NCI-H1417 treated with DMSO at 0.1 percent for 48 hours (cell line): ENCODE measurements at places on chromosomes 3 and 15.

DNA sequence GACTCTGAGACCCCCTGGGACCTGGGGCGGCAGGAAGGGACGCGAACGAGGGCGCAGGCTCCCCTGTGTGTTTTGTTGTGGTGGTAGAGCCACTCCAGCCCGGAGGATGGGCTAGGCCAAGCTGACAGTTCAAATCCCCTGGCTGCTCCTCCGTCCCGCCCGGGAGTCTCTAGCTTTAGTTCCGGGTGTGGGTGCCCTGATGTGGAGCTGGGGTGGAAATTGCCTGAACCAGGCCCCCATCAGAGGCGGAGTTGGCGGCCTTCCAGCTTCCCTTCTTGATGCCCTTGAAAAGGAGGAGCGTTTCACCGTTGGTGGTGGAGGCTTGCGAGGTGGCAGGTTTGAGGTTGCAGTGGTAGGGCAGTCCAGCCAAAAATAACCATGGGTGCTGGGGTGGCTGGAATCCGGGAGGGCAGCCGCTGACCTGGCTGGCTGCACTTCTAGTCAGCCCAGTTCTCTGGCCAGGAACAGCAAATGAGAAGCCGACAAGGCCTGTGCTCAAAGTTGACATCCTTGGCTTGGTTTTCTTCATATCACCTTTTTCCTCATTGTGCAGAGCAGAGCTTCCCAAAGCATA, 817 bp downstream of the CLK3 start:
- no peak for DNase-seq

GRCh38 chr3:70180664-70181063, 131.8 kb downstream of the MDFIC2 start:
- DNase-seq, result no peak

DNA sequence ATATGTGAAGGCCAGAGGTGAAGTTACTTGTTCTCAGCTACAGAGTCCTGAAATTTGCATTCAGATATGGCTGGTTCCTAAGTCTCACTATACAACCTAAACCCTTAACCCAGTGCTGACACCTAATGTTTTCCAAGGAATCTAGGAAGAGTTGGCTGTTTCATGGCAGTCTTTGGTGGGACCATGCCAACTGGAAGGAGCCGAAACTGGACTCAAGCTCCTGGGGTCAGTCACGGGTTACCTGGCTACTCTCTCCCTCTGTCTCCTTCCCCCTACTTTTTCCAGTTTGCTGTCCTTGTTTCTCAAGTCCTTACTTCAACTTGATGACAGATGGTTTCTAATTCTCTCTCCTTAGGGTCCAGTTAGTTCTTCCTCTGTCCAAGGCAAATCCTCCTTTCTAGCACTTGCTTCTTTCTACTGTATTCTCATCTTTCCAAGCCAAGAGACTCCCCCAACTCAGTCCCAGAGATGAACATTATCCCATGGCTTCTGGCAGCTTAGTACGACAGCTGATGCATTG, 88.6 kb upstream of the COL6A5 start:
- no peak for DNase-seq

- DNase-seq, result no peak
These were observed 5.6 kb upstream of the RHOV start for GRCh38 chr15:40879609-40880008.

DNA sequence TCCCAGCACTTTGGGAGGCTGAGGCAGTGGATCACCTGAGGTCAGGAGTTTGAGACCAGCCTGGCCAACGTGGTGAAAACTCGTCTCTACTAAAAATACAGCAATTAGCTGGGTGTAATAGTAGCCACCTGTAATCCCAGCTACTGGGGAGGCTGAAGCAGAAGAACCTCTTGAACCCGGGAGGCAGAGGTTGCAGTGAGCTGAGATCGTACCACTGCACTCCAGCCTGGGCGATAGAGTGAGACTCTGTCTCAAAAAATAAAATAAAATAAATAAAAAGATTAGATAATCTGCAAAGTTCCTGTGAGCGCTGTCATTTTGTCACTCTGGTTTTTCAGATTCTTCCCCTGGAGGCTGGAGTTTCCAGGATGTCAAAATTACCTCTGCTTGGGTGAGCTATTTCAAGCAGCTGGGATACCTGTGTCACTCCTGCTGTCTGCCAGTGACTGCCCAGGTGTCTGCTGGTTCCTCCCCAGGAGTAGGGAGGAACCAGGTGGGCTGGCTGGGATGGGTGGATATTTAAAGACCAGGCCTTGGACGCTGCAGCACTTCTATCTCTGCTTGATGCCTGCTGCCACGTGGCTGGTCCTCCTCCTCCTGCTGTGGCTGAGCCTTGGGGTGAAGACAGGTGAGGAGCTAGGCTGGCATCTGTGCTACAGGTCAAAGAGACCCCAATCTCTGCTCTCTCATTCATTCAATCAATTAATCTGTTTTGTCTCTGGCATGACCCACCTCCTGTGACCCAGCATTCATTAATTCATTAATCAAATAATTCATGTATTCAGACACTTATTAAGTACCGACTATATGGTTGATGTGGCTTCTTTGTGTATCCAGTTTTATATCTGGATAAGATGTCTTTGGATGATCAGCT, 19.5 kb upstream of the MUC20 start:
- no peak for DNase-seq

DNA sequence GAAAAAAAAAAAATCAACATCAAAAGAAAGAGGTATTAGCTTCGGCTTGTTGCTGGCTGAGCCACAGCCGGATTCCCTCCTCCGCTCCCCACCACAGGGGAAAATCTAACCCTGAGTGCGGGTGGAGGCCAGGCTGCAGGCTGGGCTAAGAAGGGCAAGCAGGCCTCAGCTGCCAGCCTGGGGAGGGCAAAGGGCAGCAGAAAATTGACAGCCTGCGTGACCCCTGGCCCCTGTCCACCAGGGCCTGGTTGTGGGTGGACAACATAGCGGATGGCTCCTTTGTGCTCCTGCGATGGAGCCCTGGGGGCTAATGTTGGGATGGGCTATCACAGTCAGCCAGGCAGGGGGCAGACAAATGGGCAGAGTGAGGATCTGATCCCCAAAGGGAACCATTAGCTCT, 25.4 kb downstream of the CACNA2D2 start:
- no peak for DNase-seq

DNA sequence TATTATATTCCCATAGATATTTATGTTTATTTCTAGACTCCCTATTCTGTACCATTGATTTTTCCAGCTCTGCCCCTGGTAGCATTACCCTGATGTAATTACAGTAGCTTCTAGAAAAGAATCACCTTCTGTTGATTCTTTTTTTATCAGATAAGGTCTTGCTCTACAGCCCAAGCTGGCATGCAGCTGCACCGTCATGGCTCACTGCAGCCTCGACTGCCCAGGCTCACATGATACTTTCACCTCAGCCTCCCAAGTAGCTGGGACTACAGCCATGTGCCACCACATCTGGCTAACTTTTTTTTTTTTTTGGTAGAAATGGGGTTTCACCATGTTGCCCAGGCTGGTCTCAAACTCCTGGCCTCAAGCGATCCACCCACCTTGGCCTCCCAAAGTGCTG, 41.8 kb downstream of the SLC24A1 start:
- DNase-seq, result no peak

GRCh38 chr3:57592306-57592705, 4.8 kb downstream of the ARF4 start:
- DNase-seq, result no peak

- DNase-seq, result no peak
These were observed 451 bp downstream of the CCR5AS start for GRCh38 chr3:46406443-46406787.

DNA sequence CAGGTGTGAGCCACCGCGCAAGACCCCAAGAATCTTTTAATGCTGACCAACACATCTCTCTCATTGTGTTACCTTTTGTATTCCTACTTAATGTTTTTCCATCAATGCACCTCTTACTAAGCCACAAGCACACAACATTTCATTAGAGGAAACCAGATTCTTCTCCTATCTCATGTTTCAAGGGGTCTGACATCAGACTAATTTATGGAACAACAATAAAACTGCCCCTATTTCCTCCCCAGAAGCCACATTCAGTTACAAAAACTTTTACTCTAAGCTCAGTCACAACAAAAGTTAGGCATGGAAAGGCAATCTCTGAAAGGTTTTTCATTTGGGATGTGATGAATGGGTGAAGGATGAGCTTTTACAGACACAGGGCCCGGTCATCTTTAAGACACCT, 251.8 kb downstream of the MAGI1 start:
- DNase-seq, result no peak

- DNase-seq, result no peak
These were observed 84.6 kb downstream of the TMCO5A start for GRCh38 chr15:38019066-38019465.

DNA sequence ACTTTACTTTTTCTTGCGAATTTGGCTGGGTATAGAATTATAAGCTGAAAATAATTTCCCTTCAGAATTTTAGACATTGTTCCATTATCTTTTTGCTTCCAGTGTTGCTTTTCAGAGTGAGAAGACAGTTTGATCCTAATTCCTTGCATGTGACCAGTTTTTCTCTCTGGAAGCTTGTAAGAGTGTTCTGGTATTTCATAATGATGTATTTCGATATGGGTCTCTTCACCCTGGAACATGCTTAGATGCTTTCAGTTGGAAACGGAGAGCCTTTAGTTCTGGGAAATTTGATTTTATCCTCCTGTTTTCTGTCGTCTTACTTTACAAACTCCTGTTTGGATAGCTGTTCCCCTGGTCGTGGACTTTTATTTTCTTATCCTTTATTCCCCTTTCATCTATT, 13.9 kb downstream of the ALPK3 start:
- no peak for DNase-seq

GRCh38 chr3:76638006-76638405, 401.9 kb upstream of the ROBO2 start:
- no peak for DNase-seq

- DNase-seq, result no peak
These were observed 255.6 kb upstream of the LMCD1 start for GRCh38 chr3:8246070-8246469.

- no peak for DNase-seq
These were observed 128.9 kb upstream of the PHLDB2 start for GRCh38 chr3:111730143-111730542.

- DNase-seq, result no peak
These were observed 2.7 kb downstream of the CERS3 start for GRCh38 chr15:100526027-100526481.

- DNase-seq, result no peak
These were observed 158.6 kb upstream of the RAP2B start for GRCh38 chr3:153003441-153003840.

DNA sequence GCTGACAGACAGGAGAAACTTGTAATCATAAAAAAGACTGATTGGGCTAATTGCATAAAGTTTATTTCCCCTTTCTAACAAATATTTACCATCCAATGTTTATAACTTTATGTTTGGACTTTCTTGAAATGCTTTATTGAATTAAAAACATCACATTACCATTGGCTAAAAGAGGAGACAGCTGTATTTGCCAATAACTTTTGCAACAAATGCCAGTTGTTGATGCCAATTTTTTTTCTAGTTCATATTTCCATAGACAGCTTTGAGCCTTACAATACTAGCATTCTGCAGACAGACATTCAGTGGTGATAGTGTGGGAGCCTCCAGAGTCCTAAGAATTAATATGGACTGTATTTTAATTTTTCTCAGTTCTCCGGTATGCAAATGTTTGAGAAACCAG, 198.4 kb downstream of the ADAMTS17 start:
- no peak for DNase-seq

DNA sequence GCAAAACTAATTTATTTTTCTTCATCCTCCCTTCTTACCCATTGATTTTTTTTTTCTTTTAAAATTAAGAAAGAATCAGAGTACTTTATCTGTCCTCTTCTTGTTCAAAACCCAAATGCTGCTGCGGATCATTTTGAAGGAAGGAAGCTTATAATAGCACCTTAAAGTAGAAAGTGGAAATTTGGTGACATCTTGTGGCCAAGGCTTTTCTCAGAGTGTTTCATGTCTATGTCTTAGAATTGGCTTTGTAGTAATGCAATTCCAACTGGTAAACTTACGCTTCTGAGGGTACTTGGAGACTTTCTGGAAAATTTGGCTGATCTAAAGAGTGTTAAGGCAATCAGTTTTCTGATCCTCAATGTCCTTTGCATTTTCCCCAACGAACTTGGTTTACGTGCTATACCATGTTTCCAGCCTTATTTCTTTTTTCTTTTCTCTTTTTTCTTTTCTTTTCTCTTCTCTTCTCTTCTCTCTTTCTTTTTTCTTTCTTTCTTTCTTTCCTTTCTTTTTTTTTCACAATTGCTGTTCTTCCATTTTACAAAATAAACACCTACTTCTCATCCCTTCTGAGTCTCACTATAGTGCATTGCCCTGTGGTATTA, 30.7 kb downstream of the C3orf38 start:
- DNase-seq, result no peak

GRCh38 chr3:179853176-179853575, 183.6 kb downstream of the PEX5L start:
- DNase-seq, result no peak

DNA sequence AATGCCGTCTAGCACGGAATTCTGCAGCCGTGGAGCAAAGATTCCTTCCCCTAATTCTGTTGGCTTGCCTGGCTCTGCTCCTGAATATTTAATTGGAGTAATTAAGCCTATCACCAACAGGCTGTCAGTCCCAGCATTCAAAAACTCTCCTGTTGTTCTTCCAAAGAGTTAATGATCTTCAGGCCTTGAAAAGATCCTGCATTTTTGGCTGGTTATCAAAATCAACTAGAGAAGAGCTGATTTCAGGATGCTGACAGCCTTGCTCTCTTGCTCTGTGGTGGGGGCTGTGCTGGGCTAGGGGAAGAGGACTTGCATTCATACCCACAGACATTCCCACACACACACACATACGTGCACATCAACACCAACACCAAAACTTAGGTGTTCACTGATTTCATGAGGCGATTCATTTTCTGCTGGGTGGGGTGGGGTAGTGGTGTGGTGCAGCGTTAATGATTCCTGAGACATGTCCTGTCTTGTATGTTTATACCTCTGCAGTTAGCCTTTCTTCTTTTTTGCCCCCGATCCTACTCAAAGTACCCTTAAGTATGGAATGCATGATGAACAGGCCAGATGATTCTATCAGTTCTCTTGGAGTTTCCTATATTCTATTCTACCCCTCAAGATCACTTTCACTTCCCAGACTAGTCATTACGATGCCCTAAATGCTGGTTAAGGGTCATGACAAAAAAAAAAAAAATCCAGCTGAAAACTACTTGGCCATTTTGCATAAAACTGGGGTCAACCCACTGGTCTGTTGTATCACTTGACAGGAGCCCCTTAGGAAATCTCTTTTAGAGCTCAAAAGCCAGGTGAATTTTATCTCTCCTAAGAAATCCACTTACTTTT, 42.3 kb downstream of the CPN2 start:
- no peak for DNase-seq

DNA sequence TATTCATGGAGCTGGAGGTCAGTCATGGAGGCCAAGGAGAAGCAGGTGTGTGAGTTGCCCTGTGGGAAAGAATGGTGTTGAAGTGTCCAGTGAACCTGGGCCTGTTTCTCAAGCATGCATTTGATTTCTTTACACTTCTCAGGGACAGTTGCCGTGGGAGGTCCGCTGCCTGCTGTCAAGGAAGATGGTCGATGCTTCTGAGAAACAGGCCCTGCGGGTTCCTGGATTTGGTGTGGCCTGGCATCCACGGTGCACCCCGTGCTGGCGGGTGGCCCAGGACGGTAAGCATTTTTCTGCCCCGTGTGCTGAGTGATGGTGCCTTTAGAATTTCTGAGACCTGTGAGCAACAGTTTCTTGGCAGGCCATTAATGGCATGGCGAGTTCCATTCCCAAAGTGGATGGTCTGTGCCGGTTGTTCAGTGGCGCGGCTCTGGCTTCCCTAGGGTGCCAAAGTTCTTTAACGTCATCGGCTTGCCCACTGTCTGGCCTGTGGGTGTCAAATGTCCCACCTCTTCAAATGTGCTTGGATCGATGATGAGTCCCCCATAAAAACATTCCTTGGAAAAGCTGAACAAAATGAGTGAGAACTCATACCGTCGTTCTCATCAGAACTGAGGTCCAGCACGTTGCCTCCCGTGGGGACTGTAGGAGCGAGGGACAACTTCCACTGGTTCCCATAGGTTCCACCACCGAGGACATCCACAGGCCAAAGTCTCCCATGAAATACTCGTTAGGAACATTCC, 107.2 kb downstream of the SNRPN start:
- no peak for DNase-seq
